Right renal cortex interstitium (tissue), 3 donors: ENCODE measurements at places on chromosomes 2 and 18. TPM values are rescaled to one million over a fixed set of nuclear protein-coding genes. Genes with fewer than 3 reads are reported as not detected.
A peak's percentile ranks its signal among the peaks of the same experiment; 100 is the strongest.

DNA sequence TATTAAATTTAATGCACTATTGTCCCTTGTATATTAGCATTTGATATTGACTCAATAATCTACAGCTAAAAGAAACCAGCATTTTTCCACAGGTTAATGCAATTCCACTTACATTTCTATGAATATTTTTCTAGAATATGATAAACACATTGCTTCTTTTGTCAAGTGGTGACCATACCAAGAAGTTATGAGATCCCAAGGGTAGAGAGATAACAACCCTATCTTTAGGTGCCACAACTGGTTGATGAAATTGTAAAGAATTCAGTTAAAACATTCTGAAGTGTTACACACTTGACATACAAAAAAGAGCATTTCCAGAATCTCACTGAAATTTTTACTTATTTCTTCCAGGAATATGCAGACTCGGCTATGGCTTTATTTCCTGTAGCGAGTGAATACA lies 56.0 kb downstream of the ABCG8 start:
- no peak for DNase-seq

GRCh38 chr2:196516564-196516963 lies 123.0 kb upstream of the CCDC150 start:
- no peak for DNase-seq

DNA sequence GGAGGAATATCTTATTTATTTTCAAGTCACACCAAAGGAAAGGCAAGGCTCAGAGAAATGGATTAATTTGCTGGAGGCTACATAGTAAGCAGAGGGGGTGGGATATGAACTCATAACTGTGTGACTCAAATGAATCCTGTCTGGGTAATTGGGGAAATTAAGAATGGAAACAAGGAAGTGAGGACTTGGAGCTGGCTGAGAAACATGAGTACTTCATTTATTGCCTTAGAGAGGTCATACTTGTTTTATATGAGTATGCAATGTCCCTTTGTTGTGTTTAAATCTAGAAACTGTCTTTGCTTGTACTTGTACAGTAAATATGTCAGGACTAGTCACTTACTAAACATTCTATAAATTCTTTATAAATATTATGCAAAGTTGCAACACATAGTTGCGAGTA lies 2166.7 kb upstream of the PIK3C3 start:
- DNase-seq = no peak

DNA sequence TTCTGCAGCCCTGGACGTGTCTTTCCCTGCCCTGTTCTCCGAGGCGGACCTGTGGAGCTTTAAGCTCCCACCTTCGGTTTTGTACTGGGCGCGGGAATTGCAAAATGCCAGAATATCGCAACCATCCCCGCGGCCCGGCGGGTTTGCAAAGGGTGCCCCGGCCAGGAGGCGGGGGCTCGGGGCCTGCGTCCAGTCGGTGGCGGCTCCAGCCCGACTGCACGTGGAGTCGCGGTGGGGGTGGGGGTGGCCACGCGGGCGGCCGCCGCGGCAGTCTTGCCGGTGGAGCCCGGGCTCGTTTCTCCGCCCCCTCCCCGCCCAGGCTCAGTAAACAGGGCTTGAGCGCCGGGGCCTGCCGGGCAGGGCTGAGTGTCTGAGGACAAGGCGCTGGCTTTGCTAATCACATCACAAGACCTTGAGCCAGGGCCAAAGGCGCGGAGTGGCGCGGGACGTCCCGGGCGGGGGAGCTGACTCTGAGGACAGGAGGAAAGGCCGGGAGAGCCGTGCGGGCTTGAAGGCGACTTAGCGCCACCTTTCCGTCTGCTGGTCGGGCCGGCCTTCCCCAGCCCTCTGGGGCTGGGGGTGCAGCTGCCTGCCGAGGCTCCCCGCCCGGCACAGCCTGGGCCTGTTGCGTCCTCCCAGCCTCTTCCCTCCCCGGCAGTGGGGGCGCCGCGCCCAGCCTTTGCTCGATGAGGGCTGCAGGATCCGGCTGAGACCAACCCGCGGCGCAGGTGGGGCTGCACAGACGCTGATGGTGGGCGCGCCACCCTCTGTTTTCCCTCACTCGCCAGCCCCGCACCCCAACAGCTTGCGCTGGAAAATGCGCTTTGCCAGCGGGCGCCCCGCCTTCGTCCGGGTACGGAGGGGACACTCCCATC lies 786 bp upstream of the ZFP36L2 start:
- DNase-seq = peak; percentile 54

DNA sequence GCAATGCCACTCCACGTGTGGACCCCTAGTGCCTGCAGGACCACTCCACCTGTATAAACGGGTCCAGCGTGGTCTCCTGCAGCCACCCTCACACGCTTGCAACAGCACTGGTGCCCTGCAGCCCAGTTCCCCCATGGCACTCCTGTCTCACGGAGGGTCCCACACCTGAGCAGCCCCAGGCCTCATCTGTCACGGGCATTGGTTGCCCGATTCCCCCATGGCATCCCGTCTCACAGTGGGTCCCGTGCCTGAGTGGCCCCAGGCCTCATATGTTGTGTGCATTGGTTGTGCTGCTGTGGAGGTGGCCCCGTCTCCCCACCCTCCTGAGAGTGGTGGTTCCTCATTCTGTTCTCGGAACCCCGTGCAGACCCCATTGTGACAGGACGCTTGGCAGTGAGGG lies 43.4 kb downstream of the CTDP1 start:
- DNase-seq = no peak

GRCh38 chr2:115543461-115543860 lies 1101.0 kb downstream of the DPP10 start:
- DNase-seq = no peak

DNA sequence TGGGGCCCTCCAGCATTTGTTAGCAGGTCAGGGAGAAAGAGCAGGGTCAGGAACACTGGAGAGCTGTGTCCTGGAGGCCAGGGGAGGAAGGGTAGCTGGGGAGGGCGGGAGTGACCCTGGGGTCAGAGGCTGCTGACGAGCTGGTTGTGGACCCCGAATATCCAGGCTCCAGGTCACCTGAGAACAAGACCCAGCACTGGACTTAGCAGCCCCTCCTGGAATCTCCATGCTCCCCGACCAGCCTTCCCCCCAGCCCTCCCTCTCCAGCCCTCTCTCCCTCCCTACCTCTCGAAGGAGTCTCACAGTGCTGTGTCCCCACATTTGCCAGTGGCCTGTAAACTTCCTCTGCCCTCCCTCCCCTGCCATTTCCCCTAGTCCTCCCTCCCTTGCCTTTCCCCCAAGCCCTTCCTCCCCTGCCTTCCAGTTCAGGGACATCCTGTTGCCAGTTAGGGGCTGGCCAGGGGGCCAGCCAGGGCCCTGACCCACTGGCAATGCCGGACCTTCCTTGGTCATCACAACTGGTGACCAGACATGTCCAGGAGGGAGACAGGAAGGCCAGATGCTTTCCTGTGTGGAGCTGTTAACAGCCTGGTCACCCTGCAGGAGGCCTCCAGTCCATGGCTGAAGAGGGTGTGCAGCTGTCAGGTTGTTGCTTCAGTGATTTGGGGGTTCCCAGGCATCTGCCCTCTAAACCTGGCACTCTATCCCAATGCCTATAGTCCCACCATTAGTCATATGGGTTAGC lies 50.0 kb upstream of the FAHD2A start:
- no peak for DNase-seq

GRCh38 chr2:239959059-239959971 lies 65.8 kb downstream of the NDUFA10 start:
- no peak for DNase-seq

GRCh38 chr2:107383691-107384090 lies 443.0 kb upstream of the RGPD4 start:
- no peak for DNase-seq

DNA sequence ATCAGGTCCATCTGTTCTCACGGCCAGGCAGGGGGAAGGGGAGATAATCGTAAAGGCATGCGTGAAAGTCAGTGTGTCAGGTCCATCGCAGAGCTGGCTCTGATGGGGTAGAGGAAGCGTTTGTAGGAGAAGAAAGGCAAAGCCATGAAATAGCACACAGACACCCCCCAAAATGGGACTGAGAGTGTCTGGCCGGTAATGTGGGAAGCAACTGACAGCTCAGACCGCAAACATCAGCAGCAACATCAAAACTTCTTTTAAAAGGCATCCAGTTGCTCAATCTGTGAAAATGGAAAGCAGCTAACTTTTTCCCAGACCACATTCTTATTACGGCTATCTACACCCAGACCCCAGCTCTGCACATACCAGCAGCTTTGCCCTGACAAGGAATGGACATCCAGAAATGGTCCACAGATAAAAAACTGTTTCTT lies 232.6 kb downstream of the EN1 start:
- no peak for DNase-seq

GRCh38 chr2:173232956-173233744 lies 121.5 kb upstream of the CDCA7 start:
- no peak for DNase-seq

GRCh38 chr2:206296128-206296527 lies 21.7 kb downstream of the ZDBF2 start:
- no peak for DNase-seq

DNA sequence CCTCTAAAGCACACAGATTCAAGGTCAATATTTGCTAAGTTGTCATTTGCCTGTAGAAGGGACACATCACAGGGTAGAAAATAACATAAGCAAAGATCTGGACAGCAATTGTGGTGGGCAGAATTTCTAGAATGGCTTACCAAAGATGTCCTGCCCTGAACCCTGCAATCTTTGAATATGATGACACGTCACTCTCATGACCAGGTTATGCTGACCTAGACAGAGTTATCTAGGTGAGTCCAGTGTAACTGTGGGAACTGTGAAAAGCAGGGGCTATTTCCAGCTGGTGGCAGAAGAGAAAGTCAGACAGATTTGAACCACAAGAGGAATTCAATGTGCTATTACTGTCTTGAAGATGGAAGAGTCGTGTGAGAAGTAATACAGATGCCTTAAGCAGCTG lies 112.3 kb upstream of the CNGA3 start:
- DNase-seq = no peak

- DNase-seq = no peak
These were observed 276.5 kb upstream of the FN1 start for GRCh38 chr2:215712219-215712868.

The NYAP2 gene
- polyA plus RNA-seq = 0.03 TPM

The MAL gene
- 365 TPM for polyA plus RNA-seq
